NCI-H526 (cell line): ENCODE measurements at places on chromosomes 16 and 17.

DNA sequence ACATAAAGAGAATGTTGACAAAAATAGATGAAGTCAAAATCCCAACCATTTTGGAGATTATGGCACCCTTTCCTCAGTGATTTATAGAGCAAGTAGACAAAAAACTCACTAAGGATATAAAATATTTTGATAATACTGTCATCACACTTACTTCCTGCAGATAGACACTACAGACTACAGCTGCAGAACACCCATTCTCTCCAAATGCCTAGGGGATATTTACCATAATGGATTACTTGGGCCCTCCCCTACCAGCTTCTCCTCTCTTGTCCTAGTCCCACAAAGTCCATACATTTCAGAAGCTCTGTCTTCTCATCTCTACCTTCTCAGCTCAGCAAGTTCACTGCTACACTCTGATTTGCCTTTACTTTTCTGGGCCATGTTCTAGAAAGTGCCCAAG is 37.2 kb upstream of the CCNF start:
- no peak for DNase-seq

- no peak for DNase-seq
Measured at GRCh38 chr16:70795296-70795912, 5.6 kb downstream of the VAC14 start.

- no peak for DNase-seq
Measured at GRCh38 chr16:25097276-25097975, 14.1 kb upstream of the LCMT1 start.

- no peak for DNase-seq
Measured at GRCh38 chr17:72394531-72394930, 273.7 kb downstream of the SOX9 start.

- no peak for DNase-seq
Measured at GRCh38 chr16:3194792-3195191, 6.8 kb downstream of the OR1F1 start.
